Fibroblast of skin of left quadriceps (primary cell): ENCODE measurements at places on chromosomes 16 and 17.

GRCh38 chr17:21036361-21036881, 6.4 kb downstream of the USP22 start:
- DNase-seq: no peak

- no peak for DNase-seq
Measured at GRCh38 chr17:41483991-41484826, 3.3 kb upstream of the KRT35 start.

GRCh38 chr16:72480911-72481310, 309.0 kb upstream of the PMFBP1 start:
- peak; percentile 84 for DNase-seq

- no peak for DNase-seq
Measured at GRCh38 chr16:22007159-22007508, 777 bp upstream of the MOSMO start.

DNA sequence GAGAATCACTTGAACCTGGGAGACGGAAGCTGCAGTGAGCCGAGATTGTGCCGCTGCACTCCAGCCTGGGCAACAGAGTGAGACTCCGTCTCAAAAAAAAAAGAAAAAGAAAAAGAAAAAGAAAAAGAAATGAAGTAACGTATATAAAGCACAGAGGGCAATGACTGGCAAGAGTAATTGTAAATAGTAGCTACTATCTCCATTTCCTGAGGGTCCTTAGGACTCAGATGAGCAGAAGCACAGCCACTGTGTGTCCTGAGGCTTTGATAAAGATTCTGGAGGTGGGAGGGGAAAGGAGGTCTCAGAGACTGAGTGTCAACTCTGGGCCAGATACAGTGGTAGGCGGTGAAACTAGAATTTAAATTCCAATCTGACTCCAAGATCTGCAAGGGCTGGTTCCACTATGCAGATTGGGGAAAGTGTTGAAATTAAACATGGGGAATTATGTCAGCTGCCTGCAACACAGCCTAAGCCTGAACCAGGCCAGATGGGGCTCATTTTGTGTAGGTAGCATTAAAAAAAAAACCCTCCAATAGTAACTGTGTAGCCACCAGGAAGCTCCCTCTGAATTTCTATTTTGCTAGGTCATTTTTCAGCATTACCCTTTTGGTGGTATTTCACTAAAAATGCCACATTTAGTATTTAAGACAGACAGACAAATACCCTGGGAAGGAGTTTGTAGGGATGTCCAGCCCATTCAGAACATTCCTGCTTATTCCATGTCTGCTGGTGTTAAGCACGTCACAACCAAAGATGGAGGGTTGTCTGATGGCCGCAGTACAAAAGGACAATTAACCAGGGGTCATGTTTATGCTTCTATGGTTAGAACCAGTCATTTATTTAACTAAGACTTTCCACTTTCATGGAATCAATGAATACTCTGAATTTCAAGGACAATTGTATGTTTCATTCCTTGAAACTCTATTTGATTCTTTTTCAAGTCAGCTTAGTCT, 46.1 kb downstream of the TBX4 start:
- DNase-seq: no peak

DNA sequence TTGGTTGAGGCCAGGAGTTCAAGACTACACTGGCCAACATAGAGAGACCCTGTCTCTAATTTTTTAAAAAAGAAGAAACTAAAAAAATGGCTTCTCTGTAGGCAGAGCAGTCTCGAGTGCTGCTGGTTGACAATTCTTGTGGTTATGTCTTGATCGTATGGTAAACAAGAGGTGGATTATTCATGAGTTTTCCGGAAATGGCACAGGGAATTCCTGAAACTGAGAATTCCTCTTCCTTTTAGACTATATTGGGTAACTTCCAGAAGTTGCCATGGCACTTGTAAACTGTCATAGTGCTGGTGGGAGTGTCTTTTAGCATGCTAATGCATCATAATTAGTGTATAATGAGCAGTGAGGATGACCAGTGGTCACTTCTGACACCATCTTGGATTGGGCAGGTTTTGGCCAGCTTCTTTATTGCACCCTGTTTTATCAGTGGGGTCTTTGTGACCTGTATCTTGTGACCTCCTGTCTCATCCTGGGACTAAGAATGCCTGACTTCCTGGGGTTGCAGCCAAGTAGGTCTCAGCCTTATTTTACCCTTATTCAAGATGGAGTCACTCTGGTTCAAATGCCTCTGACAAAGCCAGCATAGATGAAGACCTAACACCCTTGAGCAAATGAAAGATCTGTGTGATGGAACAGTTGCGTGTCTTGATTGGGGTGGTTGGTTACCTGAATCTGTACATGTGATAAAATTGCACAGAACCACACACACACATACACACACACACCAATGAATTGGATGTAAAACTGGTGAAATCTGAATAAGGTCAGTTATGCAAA, 30.2 kb downstream of the BMERB1 start:
- no peak for DNase-seq

DNA sequence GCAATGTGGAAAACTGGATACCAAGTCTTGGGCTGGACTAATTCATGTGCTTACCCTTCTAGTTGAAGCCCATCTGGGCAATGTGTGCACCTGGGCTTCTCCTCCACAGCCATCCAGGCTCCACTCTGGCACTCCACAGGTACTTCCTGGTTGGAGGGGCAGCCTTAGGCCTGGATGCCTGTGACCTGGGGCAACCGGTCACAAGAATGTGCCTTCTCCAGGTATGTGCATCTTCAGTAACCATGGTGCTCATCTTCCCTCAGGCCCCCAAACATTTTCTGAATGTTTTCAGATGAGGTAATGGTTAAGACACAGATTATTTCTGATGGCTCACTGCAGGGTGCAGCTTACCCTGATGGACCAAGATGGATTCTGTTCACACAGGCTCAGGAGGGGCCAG, 11.1 kb downstream of the C16orf86 start:
- no peak for DNase-seq
